Mesothelial cell of epicardium (in vitro differentiated cells): ENCODE measurements at places on chromosomes 16 and 17.

DNA sequence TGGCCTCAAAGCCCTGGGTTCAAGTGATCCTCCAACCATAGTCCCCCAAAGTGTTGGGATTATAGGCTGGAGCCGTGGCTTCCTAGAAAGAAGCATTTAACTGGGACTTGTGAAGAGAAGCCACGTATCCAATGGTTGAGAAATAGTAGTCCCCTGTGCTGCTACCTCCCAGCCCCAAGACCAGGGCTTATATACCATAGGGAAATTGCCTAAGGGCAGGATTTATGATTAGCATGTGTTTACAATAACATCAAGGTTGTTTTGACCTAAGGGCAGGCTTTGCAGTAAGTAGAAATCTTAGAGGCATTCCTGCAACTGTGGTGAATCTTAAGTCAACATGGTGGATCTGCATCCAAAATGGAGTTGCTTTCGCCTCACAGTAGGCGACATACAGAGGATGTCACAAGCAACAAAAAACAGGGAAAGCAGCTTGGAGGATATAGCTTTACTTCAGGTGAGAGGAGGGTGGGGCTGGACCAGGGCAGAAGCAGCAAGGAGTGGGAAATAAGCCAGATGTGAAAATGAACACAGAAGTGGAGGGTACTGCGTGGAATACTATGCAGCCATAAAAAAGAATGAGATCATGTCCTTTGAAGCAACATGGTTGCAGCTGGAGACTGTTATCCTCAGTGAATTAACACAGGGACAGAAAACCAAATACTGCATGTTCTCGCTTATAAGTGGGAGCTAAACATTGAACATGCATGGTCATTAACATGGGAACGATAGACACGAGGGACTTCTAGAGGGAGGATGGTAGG is 18.7 kb upstream of the NSMCE1 start:
- DNase-seq, result no peak

GRCh38 chr16:14249291-14250032 is 178.3 kb downstream of the MRTFB start:
- no peak for DNase-seq

DNA sequence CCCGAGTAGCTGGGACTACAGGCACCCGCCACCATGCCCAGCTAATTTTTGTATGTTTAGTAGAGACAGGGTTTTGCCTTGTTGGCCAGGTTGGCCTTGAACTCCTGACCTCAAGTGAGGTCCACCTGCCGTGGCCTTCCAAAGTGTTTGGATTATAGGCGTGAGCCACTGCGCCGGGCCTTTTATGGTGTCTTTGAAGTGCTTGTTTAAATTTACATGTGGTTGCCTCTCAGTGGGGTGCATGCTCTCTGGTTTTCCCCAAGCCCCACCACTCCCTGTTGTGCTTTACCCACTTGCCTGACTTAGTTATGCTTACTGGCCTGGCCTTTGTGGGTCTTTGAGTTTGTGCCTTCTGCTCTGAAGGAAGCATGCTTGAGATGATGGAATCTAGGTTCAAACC is 132.0 kb downstream of the PRKCB start:
- no peak for DNase-seq

- DNase-seq, result no peak
These were observed 217.7 kb upstream of the CDH8 start for GRCh38 chr16:62253966-62254365.

DNA sequence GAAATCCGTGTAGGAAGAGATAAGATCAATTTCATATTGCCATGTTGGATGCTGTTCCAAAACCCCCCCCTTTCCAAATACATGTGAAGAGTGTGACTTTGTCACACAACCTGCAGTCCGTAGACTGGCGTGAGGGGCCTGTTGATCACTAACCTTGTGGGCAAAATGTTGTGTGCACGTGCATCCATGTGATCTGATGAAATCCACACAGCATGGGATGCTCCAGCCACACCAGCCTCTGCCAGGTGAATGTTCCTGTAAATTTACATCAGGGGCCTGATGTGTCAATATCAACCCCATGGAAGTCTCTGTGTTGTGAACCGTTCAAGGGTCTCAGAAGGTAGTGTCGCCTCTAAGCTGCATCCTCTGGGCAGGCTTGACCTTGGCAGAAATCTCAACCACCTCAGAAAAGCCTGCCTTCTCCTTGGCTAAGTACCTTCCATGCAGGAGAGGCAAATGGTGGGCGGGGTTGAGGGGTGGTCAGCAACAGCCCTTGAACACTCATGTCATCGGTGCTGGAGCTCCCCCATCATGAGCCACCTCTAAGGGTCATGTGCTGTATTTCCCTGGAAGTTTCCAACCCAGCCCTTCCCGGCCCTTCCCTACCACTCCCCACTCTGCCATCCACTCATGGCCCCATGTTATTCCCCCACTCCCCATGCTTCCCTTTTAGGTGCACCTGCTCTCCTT is 78.2 kb upstream of the DNAH17 start:
- DNase-seq, result no peak

GRCh38 chr16:23502466-23502865 is 7.8 kb downstream of the GGA2 start:
- no peak for DNase-seq

DNA sequence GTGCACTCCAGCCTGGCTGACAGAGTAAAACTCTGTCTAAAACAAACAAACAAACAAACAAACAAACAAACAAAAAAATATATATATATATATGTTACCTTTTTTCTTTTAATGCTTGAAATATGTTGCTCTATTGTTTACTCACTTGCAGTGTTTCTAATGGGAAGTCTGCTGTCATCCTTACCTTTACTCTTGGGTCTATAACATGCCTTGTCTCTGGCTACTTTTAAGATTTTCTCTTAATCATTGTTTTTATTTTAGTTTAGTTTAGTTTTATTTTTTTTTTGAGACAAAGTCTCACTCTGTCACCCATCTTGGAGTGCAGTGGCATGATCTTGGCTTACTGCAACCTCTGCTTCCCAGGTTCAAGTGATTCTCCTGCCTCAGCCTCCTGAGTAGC is 16.1 kb upstream of the TNRC6A start:
- no peak for DNase-seq

DNA sequence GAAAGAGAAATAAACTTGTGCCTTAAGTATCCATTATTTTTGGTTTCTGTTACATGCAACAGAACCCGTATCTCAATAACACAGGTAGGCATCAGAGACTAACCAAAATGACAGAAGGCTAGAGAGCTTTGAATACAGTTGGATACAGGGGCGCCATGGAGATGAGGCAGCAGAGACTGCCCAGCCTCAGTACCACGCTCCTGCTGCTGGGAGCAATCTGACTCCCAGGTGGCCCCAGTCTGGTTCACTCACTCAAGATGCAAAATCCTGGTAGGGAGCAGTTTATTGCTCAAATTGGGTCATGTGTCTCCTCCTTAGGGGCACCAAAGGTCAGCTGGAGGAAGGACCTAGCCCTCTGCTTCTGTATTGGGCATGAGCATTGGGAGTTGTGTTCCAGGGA is 218.9 kb downstream of the USP22 start:
- no peak for DNase-seq

DNA sequence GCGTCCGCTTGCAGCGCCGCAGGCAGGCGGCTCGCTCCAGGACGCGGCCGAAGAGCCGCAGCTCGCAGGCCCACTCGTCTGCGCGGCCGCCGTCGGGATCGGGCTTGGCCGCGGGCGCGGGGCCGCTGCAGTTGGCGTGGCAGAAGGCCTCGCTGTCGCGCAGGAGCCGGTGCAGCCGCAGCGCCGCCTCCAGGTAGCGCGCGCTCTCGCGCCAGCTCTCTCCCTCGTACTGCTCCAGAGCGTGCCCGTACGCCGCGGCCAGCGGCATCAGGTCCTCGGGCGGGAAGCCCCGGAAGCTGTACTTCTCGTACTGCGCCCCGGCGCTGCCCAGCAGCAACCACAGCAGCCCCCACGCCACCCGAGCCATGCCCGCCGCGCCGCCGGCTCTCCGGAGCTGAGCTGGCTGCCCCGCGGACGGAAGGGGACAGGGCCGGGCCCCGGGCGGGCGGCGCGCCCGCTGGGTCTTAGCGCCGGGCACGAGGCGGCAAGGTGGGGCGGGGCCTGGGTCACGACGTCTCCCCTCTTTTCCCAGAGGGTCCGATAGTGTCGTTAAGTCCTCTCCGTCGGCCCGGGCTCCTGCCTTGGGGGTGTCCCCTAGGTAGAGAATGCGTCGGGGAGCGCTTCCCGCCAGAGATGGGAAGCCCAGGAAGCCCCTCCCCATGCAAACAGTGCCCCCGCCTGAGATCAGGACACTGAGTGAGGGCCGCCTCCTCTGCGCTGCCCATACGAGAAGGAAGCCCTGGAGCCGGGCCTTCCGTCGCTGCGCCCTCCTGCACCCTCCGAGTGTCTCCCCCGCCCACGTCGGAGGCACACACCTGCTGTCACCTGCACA is at the start of gene P3H4:
TSS of gene P3H4 (minus strand) at position 401 of the 832 bp plus-strand sequence. CDS start at position 367, 34 bp downstream.
- DNase-seq, result peak; percentile 72

DNA sequence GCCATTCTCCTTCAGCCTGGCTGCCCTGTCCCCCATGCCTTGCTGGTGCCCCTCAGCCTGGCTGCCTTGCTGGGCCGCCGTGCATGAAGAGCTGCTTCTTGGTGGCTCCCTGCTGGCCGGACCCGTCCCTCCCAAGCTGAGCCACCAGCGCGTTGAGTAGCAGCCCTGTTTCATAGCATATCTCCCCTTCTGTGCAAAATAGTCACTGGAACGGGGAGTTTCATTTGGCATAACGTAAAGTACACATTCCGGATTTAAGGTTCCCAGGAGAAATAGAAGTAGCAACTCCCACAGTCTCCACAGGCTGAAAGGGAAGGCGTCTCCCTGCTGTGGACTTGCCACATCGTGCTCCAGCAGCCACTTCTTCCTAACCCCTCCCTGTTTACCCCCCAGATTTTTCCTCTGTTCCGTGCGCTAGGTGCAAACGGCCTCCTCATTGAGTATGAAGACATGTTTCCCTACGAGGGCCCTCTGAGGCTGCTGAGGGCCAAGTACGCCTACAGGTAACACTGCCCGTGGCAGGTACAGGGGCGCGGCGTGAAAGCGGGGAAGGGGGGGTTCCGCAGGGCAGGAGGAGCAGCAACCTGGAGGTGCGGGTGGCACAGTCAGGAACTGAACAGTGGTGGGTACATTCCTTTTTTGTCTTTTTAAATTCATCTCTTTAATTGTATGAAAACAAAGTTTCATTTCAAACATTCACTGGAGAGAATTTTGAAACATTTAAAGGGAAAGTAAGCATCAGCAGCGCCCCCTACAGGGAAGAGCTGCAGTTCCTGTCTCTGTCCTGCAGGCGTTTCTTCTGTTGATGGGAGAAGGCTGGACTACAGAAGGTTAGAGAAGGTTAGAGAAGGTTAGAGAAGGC is 5.8 kb upstream of the OGFOD3 start:
- no peak for DNase-seq

GRCh38 chr17:60154616-60155426 is 5.0 kb downstream of the CA4 start:
- no peak for DNase-seq

DNA sequence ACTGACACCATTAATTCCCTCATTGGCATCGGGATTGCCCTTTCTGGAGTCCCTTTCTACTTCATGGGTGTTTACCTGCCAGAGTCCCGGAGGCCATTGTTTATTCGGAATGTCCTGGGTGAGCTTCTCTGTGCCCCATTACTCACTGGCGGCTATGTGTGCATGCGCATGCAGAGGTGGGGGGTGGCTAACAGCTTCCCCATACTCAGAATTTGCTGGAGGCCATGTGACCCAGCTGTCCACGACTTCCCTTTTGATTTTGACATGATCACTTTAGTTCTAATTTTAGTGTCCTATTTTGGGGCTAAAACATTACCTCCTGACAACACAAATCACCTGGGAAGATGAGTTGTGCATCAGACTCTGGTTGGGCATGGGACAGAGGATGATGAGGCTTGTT is 14.1 kb downstream of the SLC7A6OS start:
- no peak for DNase-seq

DNA sequence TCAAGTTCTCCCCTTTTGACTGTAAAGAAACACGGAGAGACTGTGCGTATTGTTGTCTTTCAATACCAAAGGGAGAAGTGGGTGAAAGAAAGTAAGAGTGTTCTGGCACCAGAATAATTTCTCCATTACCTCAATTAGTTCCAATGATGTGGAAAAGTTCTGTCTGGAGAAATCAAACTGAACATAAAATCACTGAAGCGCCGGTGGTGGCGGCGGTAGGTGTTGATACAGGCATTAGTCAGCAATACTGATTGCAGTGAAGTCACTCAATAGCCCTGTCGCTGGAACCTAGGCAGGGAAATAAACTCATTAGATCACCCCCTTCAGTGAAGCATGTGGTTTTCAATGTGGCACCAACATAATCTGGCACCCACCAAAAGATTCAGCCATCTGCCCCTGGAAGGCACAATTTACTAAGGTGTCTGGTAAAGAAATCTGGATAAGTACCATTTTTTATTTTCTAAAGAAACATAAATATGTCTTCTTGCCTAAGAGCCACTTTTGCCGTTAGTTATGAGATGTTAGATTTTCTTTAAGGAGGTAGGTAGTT is 274.2 kb upstream of the SOX9 start:
- DNase-seq, result no peak

GRCh38 chr16:58243528-58244004 is 45.7 kb upstream of the CSNK2A2 start:
- no peak for DNase-seq

- no peak for DNase-seq
These were observed 263.6 kb downstream of the SHISA9 start for GRCh38 chr16:13165024-13165423.

DNA sequence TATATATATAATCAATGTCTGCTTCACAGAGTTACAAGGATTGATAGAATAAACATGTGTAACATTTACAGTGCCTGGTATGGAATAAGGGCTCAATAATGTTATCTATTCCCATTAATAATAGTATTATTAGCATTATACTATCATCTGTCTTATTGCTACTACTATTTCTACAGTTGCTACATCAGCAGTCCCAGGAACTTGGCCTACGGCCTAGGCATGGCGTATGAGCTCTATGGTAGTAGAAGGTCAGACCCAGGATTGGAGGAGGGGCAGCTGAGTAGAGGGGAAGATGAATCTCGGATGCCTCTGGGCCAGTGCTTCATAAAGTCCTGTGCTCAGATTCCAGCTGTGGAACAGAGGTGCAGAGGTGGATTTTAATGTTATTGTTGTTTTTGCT is 146.3 kb upstream of the TBX2 start:
- DNase-seq, result no peak

DNA sequence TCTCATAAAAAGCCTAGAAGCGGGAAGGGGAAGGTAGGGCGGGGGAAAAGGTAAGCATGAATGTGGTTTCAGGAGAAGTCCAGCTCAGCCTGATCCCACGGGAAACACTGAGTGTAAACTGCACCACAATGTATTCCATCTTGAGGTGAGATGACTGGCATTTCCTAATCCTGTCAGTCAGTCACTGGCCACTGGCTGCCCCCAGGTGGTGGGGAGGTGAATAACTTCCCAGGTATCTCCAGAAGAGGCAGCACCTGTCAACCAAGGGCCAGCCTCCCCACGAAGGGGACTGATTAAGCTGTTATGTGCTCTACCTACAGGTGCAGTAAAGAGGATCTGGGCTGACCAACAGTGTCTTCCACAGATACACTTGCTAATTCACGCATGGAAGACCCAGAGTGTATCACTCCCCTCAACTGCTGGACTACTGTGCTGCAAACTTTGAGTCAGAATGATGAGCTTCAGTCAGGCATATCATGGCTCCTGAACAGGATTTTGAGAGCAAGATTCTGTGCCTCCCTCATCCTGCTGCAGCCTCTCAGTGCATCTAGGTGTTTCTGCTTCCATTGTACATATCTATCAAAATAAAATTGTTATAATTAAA is 108.5 kb upstream of the CCL2 start:
- no peak for DNase-seq

- no peak for DNase-seq
These were observed 21.8 kb downstream of the PRDM7 start for GRCh38 chr16:90055371-90055770.
